ENCODE measurements at places on chromosomes 16 and 17. TPM values are rescaled to one million over a fixed set of nuclear protein-coding genes. Genes with fewer than 3 reads are reported as not detected.

Gene ZC3H7A
- total RNA-seq: 24.0 TPM

Gene STX4
- 68.1 TPM for total RNA-seq

Gene AANAT
- total RNA-seq: 0.51 TPM

Gene AHSP
- total RNA-seq: not detected

Gene TRIM16
- total RNA-seq: 253 TPM

Gene METRNL
- total RNA-seq: 19.9 TPM

Gene KRTAP1-1
- not detected for total RNA-seq

Gene CA10
- not detected for total RNA-seq

Gene OR1F1
- total RNA-seq: 0.38 TPM

Gene RNF222
- total RNA-seq: not detected

Gene SSTR5
- 0.25 TPM for total RNA-seq

All from A549 treated with RU486 at 1 μM for 4 hours (cell line).